Kidney glomerular epithelial cell (primary cell): ENCODE measurements at places on chromosomes 2 and 18.

DNA sequence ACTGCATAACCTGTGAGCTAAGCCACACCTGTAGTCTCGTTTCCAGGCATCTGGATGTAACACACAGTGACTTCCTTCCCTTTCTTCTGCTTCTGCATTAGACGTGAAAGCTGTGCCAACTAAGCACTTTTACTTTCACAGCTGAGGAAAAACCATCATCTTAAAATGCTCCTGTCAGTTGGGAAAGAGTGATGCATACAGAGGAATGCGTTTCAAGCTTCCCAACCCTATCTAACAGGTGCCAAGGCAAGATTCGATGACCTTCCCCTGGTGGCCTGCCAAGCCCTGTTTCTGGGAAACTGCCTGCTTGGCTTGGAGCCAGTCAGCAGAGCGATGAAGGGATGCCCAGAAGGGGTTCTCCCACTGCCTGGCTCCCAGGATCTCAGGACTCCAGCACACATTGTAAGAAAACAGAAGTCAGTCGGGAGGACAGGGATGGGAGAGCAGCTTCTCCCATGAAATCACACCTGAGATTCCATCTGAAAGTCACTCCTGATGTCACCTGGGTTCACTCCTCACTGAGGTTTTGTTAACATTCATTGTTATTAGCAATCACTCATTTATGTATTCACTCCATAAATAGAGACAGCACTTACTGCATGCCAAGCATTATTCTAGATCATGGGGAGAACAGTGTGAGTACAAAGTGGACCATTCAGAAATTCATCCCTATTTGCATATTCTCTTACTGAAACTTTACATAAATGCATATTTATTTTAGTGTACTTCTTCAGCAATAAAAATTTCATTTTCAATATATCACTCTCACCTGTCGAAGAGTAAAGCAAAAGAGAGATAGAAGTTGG lies 64.1 kb downstream of the DTNA start:
- peak; percentile 78 for DNase-seq

DNA sequence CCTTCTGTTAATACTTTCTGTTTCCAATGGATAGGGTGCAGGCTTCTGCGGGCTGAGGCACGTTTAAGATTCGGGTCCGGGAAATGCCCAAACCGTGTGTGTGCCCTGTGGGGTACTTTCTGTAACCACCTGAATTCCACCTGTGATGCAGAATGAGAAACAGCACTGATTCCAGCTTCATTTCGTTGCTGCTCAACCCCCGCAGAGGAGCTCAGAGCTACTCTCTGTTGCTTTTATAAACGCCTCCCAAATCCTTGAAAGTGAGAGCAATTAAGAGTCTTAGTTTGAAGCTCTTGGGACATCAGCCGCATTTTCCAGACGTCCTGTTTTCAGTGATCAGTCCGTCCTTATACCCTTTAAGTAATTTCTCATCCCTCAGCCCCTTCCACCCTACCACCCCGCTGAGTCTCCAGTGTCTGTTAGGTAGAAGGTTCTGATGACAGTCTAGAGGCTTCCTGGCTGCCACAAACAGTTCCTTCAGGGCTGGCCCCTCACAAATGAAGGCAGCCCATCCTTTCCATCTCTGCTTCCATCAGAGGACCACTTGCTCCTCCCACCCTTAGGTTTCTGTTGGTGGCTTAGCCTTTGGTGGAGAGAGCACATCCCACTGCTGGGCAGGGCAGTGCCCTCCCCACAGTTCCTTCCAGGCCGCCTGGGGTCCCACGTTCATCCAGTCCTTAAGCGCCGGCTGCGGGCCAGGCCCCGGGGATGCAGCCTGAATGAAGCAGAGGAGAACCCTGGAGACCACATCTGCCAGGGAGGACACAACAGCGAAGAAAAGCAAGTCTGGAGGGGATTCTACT lies 230.1 kb downstream of the SEPTIN10 start:
- DNase-seq = no peak

- DNase-seq = no peak
Observed at GRCh38 chr2:181685150-181685688, 4.9 kb upstream of the NEUROD1 start.

GRCh38 chr18:22084547-22084946 lies 84.8 kb upstream of the GATA6 start:
- no peak for DNase-seq

DNA sequence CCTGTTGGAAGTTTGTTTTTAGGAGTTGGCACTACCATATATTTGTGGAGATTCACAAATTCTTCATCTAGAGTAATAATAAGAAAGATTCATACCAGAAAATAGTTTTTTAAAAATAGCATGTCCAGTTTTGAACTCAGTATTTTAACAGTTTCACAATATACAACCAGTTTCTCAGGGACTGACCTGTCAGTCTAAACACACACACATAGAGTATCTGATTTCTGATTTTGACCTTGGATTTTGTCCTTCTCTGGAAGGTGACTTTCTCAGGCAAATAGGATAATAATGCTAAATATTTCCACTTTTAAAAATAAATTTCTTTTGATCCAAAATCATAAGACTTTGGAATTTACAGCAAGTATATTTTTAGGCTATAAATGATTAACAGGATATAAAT lies 32.0 kb downstream of the MFSD6 start:
- DNase-seq = no peak

- no peak for DNase-seq
Observed at GRCh38 chr18:8778824-8779223, 73.5 kb downstream of the MTCL1 start.

- DNase-seq = no peak
Observed at GRCh38 chr2:3284657-3285630, 92.7 kb downstream of the EIPR1 start.

DNA sequence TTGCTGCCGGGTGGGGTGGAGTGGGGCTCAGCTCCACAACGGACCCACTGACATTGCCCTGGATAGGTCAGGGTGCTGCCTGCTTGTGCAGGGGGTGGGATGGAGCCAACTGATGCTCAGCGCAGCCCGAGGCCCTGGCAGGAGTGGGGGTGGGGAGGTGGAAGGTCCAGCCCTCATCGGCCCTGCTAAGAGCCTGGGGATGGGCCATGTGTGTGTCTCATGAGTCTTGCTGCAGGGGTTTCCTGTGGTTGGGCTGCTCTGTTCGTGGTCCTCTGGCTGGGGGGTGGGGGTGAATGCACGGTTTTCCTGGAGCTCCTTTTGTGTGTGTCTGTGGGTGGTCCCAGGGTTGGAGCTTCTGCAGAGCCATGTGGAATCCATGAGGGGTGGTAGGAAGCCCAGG lies 39.4 kb upstream of the GALR1 start:
- no peak for DNase-seq

DNA sequence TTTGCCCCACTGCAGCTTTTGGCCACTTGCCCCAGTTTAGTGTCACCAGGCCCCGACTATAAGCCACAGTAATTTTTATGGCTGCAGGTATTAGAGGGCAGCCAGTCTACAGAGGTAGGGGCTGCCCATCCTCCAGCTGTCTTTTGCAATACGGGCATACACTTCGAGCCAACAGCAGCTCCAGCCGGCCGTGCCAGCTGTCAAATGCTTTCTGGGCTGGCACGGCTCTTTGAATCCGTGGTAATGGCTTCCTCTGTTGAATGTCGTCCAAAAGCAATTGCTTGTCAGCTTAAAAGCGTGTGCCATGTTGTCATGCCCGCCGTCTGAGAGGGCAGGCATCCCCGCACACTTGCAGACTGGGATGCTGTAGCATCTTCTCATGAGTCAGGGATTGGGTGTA lies 41.3 kb downstream of the BCL2L11 start:
- no peak for DNase-seq

DNA sequence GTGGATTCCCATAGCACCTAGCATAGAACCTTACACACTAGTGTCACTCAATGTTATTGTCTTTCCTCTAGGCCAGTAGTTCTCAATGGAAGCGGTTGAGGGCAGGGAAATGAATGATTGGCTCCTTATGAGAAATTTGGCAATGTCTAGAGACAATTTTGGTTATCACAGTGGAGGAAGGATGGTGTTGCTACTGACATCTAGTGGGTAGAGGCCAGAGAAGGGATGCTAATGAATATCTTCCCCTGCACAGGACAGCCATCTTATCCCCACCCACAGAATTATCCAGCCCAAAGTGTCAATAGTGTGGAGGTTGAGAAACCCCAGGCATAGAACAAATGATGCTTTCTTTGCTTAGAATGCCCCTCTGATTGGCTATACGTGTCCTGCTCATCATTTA lies 15.8 kb downstream of the C18orf63 start:
- DNase-seq = peak; percentile 17

DNA sequence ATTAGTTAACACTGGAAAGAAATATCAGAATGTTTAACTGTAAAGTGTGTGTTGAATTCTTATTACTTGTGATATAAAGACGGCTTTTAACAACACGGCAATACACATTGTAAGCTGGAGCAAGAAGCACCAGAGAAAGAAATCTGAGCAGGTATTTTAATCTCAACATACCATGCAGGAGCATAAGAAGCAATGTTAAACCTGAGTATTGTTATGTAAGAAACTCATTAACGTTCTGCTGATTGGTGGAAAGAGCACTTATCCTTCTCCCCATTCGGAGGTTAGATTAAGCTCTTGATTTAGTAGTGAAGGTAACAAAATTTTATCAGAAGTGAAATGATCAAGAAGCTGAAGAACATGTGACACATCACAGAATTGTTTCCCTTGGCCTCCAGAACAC lies 107.4 kb downstream of the EPC2 start:
- no peak for DNase-seq

GRCh38 chr18:26656944-26657536 lies 108.7 kb upstream of the KCTD1 start:
- peak; percentile 66 for DNase-seq

DNA sequence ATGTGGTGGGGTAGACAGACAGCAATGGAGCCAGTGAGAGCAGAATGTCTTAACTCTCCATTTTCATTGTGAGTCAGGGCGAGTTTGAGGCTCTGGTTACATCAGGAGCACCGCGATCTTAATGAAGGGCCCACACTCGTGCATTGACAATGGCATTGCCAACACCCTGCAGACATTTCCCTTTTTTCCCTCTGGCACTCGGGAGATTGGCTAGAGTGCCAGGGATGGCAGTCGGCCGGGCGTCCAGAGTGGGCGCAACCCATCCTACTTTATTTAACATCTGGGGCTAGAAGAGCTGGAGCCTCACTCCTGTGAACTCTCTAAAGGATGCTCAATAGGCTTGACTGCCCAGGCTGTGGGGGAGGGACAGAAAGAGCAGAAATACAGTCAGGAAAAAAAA lies 9.7 kb downstream of the PROKR1 start:
- no peak for DNase-seq

- no peak for DNase-seq
Observed at GRCh38 chr2:126942427-126943203, 43.9 kb downstream of the TEX51 start.

DNA sequence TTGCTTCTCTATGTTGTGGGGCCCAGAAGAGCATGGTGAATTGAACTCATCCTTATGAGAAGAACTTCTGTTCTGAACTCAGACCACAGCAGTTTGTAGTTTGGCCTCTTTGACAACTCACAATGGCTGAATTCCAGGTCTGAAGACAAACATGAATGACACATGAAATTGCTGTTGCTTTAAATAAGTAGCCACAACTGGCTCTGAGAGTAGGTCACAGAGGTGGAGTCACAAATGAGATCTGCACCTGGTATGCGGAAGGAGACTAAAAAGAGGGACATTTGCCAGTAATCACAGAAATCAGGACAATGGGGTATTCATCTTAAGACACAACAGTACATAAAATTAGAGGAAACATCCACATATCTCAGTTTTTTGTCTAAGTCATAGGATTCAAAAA lies 290.3 kb upstream of the MMADHC start:
- DNase-seq = peak; percentile 51

- no peak for DNase-seq
Observed at GRCh38 chr2:109089602-109090300, 39.3 kb upstream of the SH3RF3 start.

DNA sequence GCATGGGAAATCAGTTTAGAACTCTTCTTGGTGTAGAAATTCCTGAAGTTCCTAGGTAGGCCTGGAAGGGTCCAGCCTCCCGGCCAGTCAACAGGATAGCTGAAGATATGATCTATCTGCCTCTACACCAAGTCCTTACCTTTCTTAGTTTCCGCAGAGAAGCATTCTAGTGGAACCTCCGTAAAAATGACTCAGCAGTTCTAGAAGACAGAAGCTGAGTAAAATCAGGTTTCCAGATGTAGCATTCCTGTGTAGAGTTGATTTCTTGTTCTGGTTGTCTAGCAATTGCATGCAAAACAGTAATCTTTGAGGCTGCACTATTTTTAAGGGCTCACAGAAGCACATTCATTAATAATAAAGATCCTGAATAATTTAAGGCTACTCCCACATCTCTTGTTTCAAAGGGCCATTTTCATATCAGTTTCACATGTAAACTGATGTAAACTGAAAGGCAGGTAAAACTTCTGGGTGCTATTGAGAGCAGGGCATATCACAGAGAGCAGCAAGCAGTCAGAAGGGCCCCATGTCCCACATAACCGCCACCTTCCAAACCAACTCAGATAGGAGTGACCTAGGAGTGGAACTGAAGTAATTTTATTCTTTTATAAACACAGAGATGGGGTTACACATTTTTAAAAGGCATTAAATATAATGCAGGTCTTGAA lies 3.2 kb upstream of the DYTN start:
- no peak for DNase-seq

DNA sequence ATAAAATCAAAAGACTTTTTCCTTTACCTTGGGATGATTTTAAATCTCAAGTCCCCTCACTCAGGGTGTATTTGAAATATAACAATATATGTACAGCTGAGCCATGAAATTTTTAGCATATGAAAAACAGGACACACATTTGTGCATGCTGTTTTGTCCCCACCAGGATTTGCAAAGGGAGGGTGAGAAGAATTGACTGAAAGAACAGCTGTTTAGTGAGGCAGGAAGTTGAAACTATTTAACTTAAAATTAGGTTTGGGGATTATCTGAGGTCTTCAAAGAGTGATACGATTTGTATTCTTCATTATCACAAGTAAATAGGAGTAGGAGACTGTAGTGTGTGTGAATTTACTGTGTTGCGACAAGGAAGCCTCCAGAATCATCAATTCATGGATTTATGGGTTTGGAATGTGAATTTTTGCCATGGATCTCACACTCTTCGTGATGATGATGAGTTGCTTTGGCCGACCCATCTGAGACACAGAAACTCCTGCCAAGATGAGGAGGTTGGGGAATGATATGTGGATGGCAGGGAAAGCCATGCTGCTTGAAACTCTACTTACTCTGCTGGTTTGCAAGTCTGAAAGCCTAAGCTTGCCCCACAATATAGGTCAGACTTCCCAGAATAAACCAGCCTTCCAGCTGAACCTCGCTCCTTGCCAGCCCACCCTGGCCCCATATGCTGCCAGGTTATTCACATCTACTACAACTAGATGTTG lies 31.0 kb upstream of the SPATS2L start:
- no peak for DNase-seq

GRCh38 chr18:79873449-79874110 lies 75.8 kb downstream of the KCNG2 start:
- DNase-seq = no peak

GRCh38 chr2:166104084-166104483 lies 23.7 kb downstream of the SCN1A start:
- no peak for DNase-seq

DNA sequence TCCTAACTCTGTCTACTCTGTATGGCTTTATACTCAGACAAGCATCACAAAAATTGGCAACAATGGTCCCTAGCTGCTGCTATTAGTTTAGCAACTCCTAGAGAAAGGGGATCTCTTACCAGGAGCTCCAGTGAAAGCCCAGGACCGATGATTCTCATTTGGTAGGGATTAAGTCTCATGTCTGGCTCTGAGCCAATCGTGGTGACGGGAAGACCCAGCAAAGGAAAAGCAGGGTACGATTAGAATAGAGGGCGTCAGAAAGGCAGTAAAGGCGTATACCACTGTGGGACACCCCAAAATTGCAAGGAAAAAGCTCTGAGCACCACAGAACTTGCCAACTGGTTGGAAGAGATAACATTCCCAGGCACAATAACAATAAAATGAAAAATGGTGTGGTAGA lies 129.5 kb downstream of the MTCL1 start:
- DNase-seq = no peak
